ENCODE measurements at places on chromosomes 7 and 10.

GRCh38 chr10:29482591-29483431, 152.0 kb downstream of the SVIL start:
- DNase-seq = no peak

- peak; percentile 12 for DNase-seq
Observed at GRCh38 chr7:137628216-137628615, 218.6 kb downstream of the DGKI start.

DNA sequence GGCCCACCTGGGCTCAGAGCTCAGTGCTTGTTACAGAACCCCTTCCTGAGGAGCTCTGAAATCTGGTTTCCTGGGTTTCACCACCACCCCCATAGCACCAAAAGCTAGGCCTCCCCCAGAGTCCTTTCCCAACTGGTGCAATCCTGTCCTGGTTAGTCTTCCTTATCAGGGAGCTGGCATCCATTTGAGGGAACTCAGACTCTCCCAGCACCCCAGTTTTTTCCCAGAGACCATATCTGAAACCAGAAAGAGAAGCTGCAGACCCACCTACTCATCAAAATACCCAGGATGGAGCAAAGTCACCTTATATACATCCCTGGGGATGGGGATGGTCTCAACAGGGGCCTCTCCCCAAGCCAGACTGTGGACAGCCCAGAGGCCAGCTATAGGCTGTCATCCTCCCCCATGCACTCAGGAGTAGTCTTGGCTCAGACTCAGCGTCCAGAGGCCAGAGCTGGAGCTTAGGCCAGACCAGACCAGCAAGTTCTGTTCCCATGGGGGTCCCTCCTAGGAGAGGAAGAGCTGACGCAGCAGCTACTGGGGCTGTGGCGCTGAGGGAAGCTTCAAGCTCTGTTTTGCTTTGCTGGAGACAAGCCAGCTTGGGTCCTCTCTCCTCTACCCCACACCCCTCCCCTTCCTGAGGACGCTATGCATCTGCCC, 3.0 kb downstream of the TBATA start:
- no peak for DNase-seq

- no peak for DNase-seq
Observed at GRCh38 chr7:43170571-43170970, 58.1 kb downstream of the HECW1 start.

DNA sequence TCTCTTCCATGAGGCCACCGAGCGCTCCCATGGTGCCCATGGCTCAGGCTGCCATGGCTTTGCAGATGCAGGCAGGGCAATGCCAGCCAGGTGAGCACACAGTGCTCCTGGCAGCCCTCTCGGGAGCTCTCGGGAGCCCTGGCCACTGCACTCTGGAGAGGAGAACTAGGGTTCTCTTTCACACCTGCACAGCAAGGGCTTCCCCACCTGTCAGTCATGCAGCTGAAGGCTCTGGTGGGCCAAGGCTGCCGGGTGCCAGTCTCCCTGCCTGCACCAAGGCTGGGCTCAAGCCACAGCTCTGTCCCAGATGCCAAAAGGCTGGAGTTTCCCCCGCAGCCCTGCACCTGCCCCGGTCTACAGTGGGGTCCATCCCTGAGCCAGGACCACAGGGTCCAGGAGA, 32.6 kb downstream of the NUDT1 start:
- DNase-seq = no peak

GRCh38 chr10:12656518-12657142, 307.3 kb downstream of the CAMK1D start:
- DNase-seq = peak; percentile 76

- no peak for DNase-seq
Observed at GRCh38 chr7:135712182-135712782, 15.7 kb downstream of the SLC13A4 start.

DNA sequence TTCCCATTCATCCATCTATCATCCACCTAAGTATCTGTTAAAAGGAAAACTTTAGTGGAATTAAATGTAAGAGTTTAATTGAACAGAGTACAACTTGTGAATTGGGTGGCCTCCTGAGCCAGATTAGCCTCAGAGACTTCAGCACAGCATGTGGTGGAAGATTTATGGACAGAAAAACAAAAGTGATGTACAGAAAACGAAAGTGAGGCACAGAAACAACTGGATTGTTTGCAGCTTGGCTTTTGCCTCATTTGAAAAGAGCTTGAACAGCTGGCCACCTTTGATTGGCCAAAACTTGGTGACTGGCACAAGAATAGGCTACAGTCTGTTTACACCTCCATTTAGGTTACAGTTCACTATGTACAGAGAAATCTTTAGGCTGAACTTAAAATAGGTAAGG, 1463.4 kb upstream of the CELF2 start:
- no peak for DNase-seq

GRCh38 chr10:107611115-107611514, 446.6 kb upstream of the SORCS1 start:
- no peak for DNase-seq

DNA sequence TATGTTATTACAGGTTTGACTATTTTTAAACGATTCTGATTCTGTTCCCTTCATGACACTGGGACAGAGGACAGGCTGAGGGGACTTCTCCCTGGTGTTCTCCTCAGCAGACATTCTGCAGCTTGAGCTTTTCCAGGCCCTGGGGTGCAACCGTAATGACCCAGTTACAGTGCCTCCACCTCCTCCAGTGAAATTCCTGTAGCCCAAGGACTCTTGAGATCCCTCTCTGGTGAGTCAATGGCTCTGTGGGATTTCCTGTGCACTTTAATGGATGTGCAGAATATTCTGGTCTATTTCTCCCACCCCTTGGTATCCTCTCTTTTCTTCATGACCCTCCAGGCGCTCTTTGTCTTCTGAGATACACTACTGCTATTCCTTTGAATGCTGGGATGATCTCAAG, 319.3 kb downstream of the INHBA start:
- DNase-seq = no peak

- DNase-seq = peak; percentile 65
Observed at GRCh38 chr7:18505870-18506460, 10.4 kb downstream of the HDAC9 start.

GRCh38 chr10:91201213-91201996, 19.1 kb upstream of the PCGF5 start:
- no peak for DNase-seq

GRCh38 chr10:79353000-79353406, 5.7 kb downstream of the PPIF start:
- DNase-seq = peak; percentile 54

- DNase-seq = peak; percentile 73
Observed at GRCh38 chr10:99534939-99535763, 2.4 kb downstream of the NKX2-3 start.

DNA sequence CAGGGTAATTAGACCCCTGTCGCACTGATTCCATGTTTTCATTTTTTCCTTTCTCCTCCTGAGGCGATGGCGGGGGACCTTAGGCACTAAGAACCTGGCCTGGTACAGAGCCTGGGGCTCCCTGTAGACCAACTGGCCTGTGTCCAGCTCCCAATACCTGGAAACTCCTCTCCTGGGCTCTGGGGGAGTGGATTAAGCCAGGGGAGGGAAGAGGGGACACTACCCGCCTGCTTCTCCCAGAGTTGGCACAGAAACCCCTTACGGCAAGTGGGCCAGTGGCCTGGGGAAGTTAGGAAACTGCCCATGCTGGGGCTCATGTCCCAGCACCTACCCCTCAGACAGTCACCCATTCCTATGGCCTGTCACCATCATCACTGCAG, 121.6 kb downstream of the GRID1 start:
- no peak for DNase-seq

DNA sequence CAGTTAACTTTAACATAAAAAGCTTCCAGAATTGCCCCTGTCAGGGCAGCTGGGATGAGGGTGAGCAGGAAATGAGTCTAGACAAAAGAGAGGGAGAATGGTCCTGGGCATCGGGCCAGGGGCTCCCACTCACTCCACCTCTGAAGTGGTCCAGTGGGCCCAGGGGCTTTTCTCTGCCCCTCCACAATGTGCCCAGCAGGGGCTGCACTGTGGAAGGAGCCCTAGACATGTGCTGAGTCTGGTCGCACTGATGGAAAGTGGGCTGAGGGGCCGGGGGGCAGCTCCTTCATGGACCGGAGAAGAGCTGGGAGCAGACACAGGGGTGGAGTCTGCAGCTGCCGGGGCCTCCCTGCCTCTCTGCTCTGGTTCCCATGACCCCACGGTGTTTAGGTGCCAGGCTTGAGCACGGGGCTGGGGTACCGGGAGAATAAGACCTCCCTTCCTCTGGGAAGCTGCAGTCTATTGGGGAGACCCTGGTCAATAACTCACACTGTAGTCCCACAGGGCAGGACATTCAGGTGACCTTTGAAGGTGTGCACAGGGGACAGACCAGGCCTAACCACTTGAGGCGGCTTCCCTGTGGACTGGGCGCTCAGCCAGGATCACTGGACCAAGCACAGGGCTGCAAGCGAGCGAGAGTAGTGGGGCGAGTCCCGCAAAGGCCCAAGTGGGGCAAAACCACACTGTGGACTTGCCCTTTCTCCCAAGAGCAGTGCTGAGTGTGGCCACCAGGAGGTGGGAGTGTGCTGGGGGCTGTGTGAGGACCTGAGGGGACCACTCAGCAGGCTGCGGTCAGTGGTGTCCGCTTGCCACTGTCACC, 6.1 kb downstream of the ADCY1 start:
- DNase-seq = no peak

- no peak for DNase-seq
Observed at GRCh38 chr7:3510101-3511020, 209.3 kb downstream of the SDK1 start.

- DNase-seq = peak; percentile 74
Observed at GRCh38 chr10:70255329-70256299, 22.4 kb upstream of the PPA1 start.

GRCh38 chr10:120961795-120962755, 110.9 kb downstream of the WDR11 start:
- no peak for DNase-seq

DNA sequence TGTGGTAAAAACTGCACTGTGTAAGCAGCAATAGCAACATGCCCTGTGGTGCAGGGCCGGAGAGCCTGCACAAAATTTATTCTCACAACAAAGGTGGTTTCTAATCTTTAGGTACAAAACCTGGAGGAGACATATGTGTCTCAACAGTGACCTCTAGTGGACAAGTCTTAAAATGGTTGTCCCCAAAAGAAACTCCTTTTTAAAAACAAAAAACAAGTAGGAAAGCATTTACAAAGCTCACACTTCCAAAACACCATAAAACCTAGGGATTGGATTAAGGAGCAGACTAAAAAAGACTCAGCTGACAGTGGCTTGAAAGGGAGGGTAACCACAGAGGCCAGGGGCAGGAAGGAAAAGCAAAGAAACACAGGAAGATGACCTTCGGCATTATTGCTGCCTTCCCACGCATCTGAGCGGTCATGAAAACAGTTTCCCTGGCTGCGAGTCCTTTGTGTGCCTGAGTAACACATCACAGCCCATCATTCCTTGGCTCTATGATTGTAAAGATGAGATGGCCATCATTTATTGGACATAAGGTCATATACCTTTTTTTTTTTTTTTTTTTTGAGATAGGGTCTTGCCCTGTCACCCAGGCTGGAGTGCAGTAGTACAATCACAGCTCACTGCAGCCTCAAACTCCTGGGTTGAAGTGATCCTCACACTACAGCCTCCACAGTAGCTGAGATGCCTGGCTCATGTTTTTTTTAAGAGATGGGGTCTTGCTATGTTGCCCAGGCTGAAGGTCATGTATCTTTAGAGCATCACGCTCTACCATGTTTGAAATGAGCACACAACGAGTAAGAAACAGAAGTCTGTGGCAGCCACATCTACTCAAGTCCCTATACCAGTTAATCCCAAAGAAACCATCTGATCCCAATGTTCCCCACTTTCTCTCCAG, 39.5 kb downstream of the RSU1 start:
- peak; percentile 73 for DNase-seq

DNA sequence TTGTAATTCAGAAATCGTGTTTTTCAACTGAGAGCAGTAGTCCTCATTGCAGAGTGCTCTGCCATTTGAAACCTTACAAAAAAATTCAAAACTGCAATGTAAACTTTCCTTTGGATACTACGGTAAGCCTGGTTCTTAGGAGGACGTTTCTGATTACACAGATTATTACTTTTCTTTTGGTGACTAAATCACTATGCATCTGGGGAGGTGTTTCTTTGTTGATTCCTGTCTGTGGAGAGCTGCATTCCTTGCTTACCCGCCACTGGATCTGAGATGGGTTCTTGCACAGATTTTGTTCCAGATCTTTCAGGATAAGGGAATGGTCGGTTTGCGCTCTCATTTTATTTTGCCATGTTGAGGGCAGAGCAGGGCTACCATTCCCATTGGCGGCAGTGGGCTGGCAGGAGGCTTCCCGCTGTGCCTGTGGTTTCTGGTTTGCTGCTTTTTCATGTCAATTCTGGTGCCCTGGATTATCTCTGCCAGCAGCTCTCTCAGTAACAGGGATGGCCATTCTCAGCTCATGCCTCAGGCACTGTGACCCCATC, 485.1 kb downstream of the GLRX3 start:
- no peak for DNase-seq

- DNase-seq = peak; percentile 41
Observed at GRCh38 chr10:29756451-29756850, 121.7 kb upstream of the SVIL start.

DNA sequence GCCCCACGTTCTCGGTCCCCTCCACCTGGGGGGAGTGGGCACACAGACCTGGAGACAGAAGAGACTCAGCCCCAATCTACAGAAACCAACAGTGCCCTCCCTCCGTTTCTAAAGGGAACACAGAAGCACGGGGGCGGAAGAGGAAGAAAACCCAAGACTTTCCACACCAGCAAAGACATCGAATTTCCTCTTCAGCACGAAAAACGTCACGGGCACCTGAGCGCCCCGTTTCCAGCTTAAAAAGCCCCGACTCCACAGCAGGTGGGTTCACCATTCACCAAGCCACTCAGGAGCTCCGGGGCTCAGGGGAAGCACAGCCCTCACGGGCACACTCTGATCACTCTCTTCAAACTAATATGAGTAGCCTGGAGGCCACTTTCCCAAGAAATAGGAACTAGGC, 19.6 kb downstream of the NUDT1 start:
- peak; percentile 72 for DNase-seq

DNA sequence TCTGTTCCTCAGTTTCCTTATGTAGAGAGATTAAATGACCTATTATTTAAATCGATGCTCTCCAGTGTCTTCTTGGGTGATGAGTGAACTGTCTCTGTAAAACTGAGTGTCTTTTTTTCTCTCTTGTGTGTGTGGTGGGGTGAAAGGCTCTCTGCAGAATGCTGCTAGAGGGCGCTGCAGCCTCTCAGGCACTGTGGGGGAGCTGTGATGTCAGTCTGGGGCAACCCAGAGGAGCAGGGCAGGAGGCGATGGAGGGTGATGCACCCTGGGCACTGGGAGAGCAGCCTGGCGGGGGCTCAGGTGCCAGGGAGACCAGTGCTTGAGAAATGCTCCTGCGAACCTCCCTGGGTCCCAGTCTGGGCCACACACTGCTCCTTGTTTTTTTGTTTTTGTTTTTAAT, 110.1 kb upstream of the POM121L12 start:
- DNase-seq = no peak

DNA sequence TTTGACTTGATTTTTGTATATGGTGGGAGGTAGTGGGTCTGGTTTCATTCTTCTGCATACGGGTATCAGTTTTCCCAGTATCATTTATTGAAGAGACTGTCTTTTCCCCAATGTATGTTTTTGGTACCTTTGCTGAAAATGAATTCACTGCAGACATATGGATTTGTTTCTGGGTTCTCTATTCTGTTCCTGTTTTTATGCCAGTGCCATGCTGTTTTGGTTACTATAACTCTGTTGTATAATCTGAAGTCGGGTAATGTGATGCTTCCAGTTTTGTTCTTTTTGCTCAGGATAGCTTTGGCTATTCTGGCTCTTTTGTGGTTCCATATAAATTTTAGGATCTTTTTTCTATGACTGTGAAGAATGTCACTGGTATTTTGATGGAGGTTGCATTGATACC, 836 bp downstream of the ECD start:
- DNase-seq = no peak
